ENCODE measurements at places on chromosomes 5 and 9. TPM values are rescaled to one million over a fixed set of nuclear protein-coding genes. Genes with fewer than 3 reads are reported as not detected.
A peak's percentile ranks its signal among the peaks of the same experiment; 100 is the strongest.

GRCh38 chr9:31519826-31520225 is 864.6 kb upstream of the ACO1 start:
- no peak for DNase-seq

DNA sequence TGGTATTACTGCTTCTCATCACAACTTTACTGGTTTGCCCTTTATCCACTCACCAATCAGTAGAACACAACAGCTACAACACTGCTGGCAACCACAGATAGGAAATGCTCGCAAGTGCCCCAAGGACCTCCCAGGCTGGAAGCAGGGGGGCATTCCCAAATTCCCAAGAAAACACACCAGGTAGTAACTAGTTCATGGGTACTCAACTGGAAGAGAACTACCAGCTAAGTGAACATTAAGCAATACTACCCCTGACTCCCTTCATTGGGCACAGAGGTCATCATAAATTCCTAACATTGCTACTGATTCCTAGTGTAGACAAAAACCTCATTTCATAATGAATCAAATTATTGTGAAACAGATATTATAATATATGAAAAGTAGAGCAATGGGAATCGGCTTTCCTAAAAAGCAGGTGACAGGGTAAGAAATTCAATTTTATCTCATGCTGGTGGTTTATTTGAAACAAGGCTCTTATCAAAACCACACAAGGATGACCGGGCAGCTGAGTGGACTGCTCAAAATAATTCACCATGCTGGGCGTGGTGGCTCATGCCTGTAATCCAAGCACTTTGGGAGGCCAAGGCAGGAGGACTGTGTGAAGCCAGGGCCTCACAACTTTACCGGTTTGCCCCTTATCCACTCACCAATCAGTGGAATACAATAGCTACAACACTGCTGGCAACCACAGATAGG is 81.6 kb downstream of the TLE1 start:
- no peak for DNase-seq

GRCh38 chr5:80755626-80756025 is 100.8 kb upstream of the DHFR start:
- peak; percentile 55 for DNase-seq

DNA sequence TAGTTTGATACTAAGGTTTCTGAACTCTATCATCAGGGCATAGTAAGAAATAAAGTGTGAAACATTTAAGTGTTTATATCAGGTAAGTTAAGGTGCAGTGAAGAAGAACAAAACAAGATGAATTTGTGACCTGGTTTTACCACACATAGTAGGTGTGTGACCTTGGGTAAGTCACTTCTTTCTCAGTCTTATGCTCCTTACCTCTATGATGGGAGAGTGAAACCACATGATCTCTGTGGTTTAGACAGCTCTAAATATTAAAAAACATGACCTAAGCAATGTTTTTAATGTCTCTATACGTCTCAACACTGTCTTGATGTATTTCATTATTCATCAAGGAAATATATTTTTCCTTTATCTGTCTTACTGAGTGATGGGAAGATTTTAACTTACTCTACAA is 629.6 kb upstream of the DMAC1 start:
- DNase-seq: no peak

DNA sequence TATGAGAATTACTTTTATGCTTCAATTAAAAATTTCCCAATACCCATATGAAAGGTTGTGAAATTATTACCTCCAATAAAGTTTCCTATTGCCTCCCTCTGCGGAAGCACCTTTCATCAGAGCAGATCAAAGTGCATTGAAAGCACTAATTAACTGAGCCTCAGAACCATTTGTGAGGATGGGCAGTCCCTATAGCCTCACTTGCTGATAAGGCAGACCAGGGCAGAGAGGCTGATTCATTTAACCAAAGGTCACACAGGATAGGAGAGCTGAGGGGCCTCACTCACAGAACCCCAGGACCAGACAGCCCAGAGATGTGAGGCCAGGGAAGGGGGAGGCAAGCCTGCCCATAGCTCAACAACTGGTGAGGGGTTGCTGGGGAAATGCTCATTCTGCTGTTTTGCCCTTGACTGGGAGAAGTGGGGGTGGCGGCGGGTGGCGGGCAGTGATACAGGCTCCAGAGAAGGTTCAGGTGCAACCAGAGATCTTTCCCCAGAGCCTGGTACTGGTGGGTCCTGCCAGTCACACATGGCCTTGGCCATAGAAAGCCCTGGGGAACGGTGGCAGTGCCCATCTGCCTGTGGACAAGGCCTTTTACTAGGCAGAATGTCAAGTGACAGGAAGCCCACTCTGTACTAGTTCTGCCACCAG is 57.9 kb downstream of the MACROH2A1 start:
- no peak for DNase-seq

SECISBP2 gene
- total RNA-seq: 49.4 TPM

FGD3 gene
- total RNA-seq: 44.0 TPM
